ENCODE measurements at places on chromosomes 5 and 9.

DNA sequence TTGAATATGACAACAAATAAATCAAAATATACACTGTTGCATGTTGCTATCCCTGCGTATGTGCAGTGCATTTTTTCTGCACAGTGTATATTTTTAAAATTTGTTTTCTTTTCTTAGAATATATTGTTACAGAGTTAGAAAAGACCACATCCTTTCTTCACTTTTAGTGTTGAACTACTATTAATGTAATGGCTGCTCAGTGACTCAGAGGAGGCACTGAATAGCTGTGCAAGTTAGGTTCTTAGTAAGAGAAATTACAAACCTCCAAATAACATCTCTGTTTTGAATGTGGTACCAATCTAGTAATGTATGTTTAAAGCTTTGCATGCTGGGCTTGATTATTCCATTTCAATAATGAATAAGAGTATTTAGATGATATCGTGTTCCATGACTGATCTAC, 208.9 kb upstream of the PRR16 start:
- no peak for DNase-seq

DNA sequence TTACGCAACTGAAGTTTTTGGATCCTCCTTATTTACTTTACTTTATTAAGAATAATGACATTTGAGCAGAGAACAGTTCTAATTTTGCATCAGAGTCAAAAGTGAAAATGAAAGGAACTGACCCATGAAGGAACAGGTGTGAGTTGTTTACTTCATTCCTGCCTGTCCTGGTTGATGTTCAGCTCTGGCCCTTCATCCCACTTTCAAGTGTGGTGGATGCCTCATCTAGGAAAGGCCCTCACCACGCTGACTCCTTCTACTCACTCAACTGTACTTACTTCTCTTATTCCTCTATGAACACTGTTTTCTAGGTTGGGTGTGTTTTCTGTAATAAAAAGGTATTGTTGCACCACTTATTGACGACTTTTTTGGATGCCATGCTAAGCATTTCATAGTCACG, 61.8 kb upstream of the PLEKHG4B start:
- no peak for DNase-seq

DNA sequence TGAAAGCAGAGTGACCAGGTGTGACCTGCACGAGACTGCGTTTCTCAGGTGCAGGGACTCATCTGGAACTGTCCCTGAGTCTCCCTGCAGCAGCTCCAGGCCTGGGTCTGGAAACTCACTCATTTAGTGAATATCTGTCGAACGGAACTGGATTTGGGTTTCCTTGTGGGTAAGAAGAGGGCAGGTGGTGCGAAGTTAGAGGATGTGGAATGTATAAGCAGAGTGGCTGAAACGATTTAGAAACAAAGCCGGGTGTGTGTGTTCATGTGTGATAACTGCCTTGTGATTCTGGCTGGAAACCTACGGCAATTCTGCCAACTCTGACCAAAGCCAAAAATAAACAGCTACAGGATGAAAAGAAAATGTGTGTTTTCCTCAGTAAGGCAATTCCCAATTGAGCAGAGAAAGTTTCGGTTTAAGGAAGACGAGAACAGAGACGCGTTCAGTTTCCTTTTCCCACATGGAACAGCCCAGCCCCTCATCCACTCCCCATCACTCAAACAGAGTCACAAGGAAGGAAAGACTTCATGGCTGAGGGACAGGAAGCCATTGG, 130.3 kb downstream of the NSG2 start:
- no peak for DNase-seq

DNA sequence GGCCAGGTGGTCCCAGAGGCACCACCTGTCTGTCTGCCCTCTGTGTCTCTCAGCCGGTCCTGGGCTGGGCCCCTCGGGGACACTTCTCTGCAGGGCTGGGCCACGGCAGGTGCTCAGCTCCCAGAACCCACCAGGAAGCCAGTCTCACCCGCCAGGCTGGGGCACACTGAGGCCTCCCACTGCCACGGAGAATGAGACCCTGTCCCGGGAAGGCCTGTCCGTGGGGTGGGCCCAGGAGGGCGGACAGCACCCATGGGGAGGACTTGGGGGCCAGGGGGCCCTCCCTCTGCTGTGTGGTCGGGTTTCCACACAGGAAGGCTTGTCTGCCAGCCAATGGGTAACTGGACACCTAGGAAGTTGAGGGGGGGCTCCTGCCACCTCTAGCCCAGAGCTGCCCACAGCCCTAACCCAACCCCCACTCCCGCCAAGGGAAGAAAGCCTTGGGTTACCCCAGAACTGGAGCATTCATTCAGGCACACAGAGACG, 4.1 kb upstream of the TUBB4B start:
- DNase-seq = no peak

- DNase-seq = no peak
Measured at GRCh38 chr9:19926774-19927173, 137.9 kb upstream of the SLC24A2 start.

DNA sequence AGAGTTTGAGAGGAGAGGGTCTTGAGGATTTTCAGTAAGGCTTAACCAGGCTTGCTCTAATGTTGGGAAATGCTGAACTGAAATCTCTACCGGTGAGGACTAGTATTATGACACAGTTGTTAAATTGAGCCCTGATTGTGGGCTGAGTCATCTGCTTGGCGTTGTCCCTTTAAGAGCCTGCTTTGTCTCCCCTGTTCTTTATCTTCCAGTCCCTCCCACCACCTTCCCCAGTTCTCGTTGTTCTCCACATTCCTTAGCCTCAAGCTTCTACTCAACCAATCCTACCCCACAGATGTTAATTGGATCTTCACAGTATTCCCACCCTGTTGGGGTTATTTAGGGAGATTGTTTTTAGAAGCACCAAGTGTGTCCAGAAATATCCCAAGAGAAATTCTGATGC, 57.6 kb downstream of the ANKRD55 start:
- no peak for DNase-seq

DNA sequence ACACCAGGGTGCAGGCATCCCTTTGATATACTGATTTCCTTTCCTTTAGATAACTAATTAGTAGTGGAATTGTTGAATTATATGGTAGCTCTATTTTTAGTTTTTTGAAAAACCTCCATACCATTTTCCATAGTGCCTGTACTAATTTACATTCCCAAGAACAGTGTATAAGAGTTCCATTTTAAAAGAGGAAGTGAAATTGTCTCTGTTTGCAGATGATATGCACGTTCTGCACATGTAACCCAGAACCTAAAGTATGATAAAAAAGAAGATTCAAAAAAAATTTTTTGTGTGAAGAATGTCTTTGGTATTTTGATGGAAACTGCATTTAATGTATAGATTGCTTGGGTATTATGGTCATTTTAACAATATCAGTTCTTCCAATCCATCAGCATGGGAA, 424.0 kb upstream of the CCNH start:
- DNase-seq = no peak

GRCh38 chr9:126146254-126147145, 180.1 kb upstream of the MVB12B start:
- no peak for DNase-seq

- DNase-seq = no peak
Measured at GRCh38 chr5:2740051-2740875, 11.2 kb downstream of the IRX2 start.

DNA sequence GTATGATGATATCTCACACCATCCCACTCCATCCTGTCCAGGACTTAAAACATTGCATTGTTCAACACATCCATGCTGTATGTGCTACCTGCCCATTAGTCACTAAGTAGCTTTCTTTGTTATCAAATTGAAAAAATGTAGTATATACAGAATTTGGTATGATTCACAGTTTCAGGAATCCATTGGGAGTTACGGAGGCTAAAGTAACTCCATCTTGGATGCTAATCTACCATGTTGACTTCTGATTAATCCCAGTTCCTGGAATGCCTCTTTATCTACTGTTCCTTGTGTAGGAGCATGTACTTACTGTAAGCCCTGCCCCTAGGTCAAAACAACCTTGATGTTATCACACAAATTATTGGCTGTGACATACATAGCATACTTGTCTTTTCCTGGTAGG, 38.9 kb upstream of the FOXB2 start:
- no peak for DNase-seq

GRCh38 chr5:462051-462481, 19.1 kb downstream of the EXOC3 start:
- no peak for DNase-seq

- no peak for DNase-seq
Measured at GRCh38 chr9:130626249-130626996, 38.0 kb upstream of the PRDM12 start.

- DNase-seq = peak; percentile 94
Measured at GRCh38 chr5:56327809-56328208, 94.7 kb upstream of the ANKRD55 start.

DNA sequence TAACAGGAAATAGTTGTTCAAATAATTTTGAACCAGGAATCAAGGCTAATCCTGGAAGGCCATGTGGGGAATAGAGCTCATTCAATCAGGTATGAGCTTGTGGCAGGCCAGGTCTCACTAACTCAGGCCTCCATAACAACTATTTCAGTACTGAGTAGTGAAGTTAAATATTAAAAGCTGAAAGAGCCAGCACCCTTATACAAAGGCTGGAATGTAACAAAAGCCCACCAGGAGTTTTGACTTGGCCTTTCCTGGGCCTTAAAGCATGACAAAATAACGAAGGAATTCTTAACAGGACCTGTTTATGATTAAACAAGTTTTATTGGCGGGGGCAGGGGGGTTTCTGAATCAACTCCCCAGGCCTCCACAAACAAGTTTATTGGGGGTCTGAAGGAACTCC, 1146.7 kb downstream of the CDH9 start:
- DNase-seq = no peak

DNA sequence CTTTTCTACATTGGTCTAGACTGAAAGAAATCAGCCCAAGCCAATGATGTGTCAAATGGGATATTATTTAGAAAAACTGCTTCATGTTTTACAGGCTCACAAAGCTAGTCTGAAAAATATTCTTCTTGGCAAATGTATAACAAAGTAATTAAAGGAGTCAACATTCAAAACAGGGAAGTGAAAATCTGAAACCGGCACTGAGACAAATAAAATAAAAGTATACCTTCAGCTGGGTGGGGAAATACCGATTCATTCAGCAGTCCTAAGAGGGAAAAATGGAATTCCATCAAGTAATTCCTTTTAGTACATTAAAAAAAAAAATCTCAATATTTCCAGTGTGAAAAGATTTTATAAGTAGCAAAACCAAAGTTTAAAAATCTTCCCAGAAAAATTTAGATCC, 259.6 kb upstream of the SLC24A2 start:
- DNase-seq = no peak

- DNase-seq = no peak
Measured at GRCh38 chr5:167511-167910, 23.8 kb upstream of the LRRC14B start.

DNA sequence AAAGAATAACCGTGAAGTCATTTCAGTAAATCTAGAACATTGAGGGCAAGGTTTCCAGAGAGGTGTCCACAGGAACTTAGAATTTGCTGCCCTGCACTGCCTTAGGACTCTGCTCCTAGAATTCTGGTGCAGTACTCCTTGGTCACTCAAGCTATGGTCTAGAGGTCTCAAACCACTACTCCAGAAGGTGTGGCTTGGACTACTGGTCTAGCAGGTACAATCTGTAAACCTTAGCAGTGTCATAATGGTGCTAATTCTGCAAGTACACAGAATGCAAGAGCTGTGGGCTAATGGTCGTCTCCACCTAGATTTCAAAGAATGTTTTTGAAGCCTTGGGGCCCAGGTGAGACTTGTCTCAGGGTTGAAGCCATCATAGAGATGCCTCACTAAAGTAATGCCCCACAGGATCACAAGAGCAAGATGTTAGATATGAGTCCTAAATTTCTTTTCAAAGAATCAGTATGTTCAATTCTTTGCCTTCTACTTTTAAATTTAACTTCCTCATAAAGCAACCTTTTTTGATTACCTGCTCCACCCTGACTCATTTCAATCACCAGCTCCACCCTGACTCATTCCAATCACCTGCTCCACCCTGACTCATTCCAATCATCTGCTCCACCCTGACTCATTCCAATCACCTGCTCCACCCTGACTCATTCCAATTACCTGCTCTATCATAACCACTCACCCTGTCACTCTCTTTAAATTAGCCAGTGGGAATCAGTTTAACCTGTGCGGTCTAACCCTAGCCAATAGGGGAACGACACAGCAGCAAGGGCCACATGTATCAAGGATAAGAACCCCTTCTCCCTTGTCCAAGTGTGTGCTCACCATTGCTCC, 1111.8 kb upstream of the ACO1 start:
- no peak for DNase-seq

DNA sequence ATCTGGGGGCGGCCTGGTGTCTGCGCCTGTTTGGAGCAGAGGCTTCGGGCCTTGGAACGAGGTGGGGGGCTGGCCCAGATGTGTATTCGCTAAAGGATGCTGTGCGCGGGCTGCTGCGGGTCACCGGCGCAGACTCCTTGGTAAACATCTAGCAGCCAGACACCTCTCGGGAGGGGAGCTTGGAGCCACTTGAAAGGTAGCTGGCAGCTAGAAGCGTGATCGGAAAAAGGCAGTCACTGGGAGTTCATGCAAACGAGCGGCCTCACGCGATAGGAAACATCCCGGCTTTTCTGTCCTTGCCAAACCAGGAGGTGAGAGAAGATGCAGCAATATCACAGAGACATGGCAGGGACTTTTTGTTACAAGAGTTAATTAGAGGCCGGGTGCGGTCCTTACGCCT, 8.1 kb downstream of the LAMC3 start:
- no peak for DNase-seq

DNA sequence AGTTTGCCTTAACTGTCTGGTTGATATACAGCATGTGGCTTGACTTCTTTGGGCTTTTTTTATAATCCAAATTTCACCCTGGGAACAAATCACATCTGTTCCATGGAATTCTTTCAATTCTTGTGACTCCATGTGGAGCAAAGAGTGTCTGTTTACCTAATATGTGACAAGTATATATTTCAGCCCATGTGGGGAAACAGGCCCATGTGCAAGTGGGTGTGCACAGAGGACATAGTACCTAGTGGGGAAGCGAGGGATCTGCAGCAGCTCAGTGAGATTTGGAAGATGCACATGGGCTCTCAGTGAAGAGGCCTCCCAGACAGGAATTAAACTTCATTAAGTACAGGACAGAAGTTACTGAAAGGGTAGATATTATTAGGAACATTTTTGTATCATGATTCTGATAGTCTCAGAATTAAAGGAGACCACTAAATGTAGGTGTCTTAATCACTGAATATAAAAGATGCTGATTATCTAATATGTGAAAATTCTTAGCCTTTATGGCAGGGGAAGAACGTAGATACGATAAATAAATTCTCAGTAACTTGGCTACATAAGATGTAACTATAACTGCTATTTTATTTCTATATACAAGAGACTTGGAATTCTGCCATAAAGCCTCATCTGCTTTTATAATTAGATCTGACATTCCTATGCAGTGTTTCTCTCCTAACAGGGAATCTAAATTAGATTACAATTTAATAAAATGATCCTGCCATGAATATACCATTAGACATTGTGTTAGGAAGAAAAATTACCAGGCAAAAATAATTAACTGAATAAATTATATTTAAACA, 181.2 kb downstream of the SLC12A2 start:
- DNase-seq = no peak

DNA sequence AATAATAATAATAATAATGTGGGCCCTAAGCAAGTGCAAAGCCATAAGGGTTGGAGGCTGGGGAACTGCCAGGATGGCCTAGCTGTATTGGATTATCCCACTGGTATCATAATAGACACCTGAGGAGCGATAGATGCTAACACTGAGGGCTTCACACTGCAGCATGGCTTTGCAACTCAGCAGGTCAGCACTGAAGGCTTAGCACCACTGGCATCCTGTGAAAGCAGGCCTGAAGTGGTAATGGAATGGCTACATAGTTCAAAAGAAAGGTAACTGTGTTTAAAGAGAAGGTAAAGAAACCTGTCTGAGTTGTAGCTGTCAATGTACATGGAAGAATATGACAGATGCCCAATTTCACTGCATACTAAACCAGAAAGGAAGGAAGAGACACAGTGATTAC, 359.0 kb downstream of the OSTF1 start:
- DNase-seq = no peak

- no peak for DNase-seq
Measured at GRCh38 chr5:44178414-44178813, 210.8 kb downstream of the FGF10 start.

Data from T-helper 1 cell (primary cell).